Dermis blood vessel endothelial cell (primary cell): ENCODE measurements at places on chromosomes 7 and 10. TPM values are rescaled to one million over a fixed set of nuclear protein-coding genes. Genes with fewer than 3 reads are reported as not detected.

- DNase-seq: no peak
These were observed 59.5 kb downstream of the LRRC18 start for GRCh38 chr10:48880016-48880705.

DNA sequence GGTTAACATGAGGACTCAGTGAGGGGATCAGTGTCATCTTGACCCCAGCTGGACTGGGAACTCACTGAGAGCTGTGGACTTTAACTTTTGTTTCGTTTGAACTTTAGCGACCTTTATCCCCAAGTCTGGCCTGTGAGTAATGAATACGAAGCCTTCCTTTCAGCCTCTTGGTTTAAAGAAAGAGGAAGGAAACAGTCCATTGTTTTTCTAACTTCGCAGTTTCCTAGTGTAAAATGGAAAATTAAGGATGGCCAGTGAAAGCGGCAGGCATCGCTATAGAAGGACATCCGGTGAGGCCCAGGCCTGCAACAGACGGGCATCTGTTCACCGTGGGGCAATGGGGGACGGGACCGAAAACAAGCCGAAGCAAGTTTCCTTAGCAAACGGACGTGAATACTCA, 44.1 kb upstream of the ADO start:
- DNase-seq: peak; percentile 86

GRCh38 chr10:12181065-12181775, 14.5 kb downstream of the NUDT5 start:
- DNase-seq: peak; percentile 18

DNA sequence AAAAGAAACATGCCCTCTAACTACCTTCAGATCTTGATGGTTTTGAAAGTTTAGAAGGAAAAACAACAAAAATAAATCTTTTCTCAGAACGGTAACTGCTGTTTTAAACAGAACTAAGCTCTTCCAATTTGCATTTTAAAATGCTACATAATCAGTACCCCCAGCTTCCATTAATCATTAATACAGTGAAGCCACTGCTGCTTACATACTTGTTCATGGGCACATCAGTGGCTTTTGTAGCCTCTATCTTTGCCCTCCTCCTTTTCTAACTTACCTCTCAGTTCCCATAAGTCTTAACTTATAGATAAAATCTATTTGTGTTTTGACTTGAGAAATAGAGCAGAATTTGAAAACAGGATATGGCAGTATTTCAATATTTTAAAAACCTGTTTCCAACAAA, 109.1 kb downstream of the POLL start:
- DNase-seq: no peak

ADRB1 gene
- total RNA-seq: 19.0 and 22.0 TPM in 2 replicates

CDNF gene
- 0.56 and 1.9 TPM in 2 replicates for total RNA-seq

TDRD1 gene
- under 0.01 TPM in 2 replicates for total RNA-seq

SPDYE8 gene
- total RNA-seq: not detected in 2 replicates
